ENCODE measurements at places on chromosomes 2 and 18. TPM values are rescaled to one million over a fixed set of nuclear protein-coding genes. Genes with fewer than 3 reads are reported as not detected.

Gene INHBB
- 2.8 TPM for total RNA-seq

Gene NEURL3
- not detected for total RNA-seq

DNA sequence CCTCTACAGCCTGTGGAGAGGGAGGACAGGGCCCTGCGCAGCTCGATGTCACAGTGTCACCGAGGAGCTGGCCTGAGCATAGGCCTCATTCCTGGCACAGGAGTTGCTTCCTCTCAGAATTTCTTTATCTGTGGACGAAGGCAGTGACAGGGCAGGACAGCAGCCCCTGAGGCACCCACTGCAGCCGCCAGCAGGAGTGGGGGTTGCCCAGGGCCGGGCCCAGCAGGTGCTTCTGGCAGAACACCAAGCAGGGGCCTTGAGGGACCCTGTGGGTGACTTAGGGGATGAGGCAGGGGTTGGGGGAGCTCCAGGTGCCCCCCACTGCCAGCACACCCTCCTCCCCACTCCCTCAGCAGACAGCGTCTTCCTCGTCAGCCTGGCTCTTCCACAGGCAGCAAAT, 290.0 kb downstream of the PHLPP1 start:
- peak; percentile 63 for DNase-seq

- DNase-seq: no peak
Observed at GRCh38 chr2:48946449-48947048, 191.0 kb upstream of the LHCGR start.

DNA sequence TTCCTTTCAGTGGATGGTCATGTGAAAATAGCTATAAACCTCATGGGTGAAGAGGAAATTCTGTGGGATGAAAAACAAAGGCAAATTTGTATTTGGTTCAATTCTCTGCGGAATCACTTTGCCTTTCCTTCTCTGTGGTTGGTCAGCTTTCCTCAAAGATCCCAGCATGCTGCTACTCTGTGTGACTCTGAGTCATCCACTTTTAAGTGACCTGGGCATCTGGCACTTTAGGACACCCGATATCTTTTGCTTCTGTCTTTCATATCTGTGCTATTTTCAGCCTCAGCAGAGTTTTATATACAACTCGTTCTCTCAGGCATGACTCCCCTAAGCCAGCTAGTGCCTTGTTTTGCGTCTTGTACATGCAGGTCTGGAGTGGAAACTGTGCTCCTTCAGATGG, 217.0 kb upstream of the PIEZO2 start:
- DNase-seq: no peak
